Activated B cell treated with CpG ODN at 0.5 μM for 24 hours (primary cell): ENCODE measurements at places on chromosomes 3 and 15. TPM values are rescaled to one million over a fixed set of nuclear protein-coding genes. Genes with fewer than 3 reads are reported as not detected.

Gene THAP10
- total RNA-seq, result 0.27 and 0.34 TPM in 2 replicates

Gene ZNF385D
- total RNA-seq, result not detected in 2 replicates

Gene NRROS
- total RNA-seq, result 88.5 and 92.4 TPM in 2 replicates

Gene FSD2
- total RNA-seq, result not detected in 2 replicates

Gene ITPKA
- total RNA-seq, result 0.18 TPM in 1 of 2 replicates, not detected in the other

Gene HRG
- not detected in 2 replicates for total RNA-seq

GRCh38 chr3:74435631-74436030 lies 178.8 kb downstream of the CNTN3 start:
- DNase-seq, result no peak

- DNase-seq, result no peak
Measured at GRCh38 chr3:32334675-32335074, 57.0 kb upstream of the CMTM7 start.

DNA sequence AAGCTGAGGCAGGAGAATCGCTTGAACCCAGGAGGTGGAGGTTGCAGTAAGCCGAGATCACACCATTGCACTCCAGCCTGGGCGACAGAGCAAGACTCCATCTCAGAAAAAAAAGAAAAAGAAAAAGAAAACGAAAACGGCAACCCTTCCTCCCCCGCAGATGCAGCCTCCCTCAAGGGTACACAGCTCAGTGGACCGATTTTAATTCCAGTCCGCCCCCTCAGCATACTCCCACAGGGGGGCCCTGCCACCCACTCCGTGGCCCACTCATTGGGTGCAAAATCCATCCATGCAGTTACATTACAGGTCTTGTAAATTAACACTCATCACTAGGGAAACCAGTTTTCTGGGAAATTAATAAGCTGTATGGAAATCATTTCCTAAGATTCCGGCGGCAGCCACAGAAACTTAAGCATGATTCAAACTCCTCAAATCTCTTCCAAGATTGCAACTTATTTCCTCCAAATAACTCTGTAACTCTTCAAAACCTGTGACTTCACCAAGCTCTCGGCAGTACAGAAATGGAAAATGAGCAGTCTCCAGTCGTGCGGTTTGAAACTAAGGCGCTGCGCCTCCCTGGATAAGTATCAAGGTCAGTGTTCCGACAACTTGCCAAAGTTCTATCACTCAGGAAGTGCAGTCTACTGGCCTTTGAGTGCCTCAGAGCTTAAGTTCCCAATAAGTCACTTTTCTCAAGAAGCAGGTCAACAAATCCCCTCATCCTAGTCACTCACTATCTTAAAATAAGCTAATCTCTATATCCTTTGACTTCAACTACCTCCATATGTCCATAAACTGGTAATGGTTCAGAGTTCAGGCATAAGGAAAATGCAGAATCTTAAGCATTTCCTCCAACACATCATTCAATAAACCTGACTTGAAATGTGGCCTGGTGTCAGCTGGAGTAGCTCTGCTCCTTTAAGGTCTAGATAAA lies 24.7 kb upstream of the KLHL6 start:
- no peak for DNase-seq

DNA sequence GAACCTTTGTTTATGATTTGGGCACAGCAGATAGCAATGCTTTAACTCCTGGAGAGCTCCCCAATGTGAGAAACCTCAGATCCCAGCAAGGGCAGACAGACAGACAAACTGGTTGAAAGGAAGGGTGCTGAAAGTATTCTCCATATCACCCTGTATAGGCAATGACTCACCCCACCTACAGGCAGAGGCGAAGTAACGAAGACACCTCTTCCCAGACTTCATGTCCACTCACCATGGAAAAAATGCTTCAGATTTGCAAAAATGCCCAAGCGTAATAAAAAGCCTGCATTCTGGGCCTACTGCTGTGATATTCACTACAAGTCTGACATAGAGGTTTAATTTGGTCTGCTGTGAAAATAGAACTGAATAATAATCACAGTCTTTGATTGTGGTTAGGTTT lies 50.5 kb downstream of the THBS1 start:
- DNase-seq, result no peak

DNA sequence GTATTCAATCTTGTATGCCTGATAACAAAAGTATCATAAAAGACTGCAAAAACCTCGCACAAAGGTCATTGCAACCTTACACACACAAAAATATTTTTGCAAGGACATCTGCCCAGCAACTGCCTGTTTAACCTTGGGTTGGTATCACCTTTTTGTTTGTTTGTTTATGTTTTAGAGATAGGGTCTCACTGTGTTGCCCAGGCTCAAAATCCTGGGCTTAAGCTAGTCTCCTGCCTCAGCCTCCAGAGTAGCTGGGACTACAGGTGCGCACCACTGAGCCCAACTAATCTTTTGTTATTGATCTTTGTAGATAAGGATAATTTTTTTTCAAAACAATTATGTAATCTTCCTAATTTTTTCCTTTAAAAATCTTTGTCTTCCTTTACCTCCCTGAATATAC lies 54.2 kb downstream of the SPTSSB start:
- DNase-seq, result no peak

- no peak for DNase-seq
Measured at GRCh38 chr3:111954228-111954990, 24.4 kb upstream of the ABHD10 start.

- no peak for DNase-seq
Measured at GRCh38 chr3:177157492-177157891, 39.8 kb downstream of the TBL1XR1 start.

- DNase-seq, result no peak
Measured at GRCh38 chr3:70702132-70702531, 389.7 kb upstream of the MDFIC2 start.

GRCh38 chr3:62036726-62037125 lies 336.6 kb downstream of the FEZF2 start:
- no peak for DNase-seq

GRCh38 chr15:36498916-36499315 lies 80.5 kb upstream of the CDIN1 start:
- no peak for DNase-seq

DNA sequence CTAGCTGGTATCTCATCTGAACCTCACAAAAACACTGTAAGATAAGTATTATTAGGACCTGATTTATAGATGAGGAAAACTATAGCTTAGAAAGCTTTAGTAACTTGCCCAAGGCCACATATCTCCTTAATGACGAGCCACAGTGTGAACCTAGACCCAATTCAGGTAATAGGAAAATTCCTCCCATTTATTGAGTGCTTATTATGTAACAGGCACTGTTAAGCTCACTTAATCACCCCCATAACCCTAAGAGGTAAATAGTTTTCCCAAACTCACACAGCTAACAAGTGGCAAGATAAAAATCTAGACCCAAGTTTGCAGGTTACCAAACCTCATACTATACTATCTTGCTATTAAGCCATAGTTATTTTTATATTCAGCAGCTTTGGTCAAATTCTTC lies 7.9 kb downstream of the WDR5B start:
- no peak for DNase-seq

GRCh38 chr15:26374806-26375205 lies 398.1 kb downstream of the GABRB3 start:
- DNase-seq, result no peak
